ENCODE measurements at places on chromosomes 4 and X.

DNA sequence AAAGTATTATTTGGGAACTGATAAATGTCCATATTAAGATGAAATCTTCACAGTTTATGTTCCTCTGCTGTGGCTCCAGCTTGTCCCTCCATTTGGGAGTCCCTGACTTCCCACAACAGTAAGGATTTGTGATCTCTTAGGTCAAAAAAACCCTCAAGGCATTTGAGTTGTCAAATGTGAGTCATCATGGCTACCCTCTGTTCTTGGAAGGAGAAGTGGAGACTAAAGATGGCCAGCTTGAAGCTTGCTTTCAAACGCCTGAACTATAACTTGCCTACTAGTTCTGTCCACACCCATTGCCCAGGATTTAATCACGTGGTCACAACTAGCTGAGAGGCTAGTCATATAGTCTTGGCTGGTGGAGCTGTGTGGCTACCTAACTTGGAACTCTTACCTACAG lies 107.8 kb downstream of the CCNG2 start:
- DNase-seq: no peak

DNA sequence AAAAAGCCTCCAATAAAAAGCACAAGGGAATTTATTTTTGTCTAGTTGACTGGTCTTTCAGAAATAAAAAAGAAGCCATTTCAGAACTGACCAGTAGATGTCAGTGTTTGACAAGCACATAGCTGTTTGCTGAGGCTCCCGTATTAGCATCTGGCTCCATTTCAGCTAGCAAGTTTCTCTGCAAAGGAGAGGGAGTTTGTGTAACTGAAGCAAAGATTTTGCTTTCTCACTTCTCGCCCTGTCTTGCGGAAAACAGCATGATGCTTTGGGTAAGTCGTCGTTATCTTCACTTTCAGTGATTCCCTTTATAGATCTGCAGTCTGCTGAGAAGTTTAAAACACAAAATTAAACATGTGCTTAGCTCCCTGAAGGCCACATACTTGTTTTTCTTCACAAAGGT lies 85.5 kb downstream of the CT47B1 start:
- DNase-seq: peak; percentile 55

DNA sequence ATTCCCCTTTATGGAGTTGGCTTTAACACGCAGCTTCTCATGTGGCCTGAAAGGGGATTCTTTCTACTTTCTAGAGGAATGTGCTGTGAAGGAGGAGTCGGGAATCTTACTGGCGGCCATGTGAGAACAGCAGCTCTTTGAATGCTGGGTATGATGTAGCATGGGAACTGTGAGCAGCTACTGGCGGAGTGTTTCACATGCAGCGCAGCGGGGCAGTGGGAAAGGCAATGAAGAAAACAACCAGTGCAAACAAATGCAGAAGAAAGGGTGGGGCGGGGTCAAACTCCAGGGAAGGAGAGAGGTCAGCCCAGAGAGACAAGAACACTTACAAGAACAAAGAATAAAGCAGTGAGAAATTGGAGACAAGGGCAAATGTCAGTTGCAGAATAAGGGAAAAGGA lies 363.8 kb upstream of the FTHL17 start:
- DNase-seq: peak; percentile 21

- DNase-seq: no peak
Measured at GRCh38 chr4:114208574-114209151, 229.2 kb upstream of the ARSJ start.

DNA sequence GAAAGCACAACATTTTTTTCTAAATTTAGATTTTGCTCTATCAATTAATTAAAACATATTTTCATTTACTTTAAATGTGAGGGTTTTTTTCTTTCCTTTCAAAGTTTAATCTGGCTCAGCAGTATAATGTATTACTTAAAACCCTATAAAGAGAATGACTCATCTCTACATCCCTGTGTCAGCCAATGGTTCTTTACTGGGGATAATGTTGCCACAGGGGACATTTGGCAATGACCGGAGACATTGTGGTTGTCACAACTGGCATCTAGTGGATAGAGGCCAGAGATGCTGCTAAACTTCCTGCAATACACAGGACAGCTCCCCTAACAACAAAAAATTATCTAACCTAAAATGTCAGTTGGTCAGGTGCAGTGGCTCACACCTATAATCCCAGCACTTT lies 53.8 kb downstream of the SYNPO2 start:
- DNase-seq: no peak

GRCh38 chrX:123803331-123803983 lies 56.4 kb upstream of the XIAP start:
- DNase-seq: peak; percentile 36

- DNase-seq: no peak
Measured at GRCh38 chr4:115121351-115122043, 8.1 kb upstream of the NDST4 start.

- DNase-seq: no peak
Measured at GRCh38 chr4:3851881-3852280, 85.7 kb downstream of the ADRA2C start.

DNA sequence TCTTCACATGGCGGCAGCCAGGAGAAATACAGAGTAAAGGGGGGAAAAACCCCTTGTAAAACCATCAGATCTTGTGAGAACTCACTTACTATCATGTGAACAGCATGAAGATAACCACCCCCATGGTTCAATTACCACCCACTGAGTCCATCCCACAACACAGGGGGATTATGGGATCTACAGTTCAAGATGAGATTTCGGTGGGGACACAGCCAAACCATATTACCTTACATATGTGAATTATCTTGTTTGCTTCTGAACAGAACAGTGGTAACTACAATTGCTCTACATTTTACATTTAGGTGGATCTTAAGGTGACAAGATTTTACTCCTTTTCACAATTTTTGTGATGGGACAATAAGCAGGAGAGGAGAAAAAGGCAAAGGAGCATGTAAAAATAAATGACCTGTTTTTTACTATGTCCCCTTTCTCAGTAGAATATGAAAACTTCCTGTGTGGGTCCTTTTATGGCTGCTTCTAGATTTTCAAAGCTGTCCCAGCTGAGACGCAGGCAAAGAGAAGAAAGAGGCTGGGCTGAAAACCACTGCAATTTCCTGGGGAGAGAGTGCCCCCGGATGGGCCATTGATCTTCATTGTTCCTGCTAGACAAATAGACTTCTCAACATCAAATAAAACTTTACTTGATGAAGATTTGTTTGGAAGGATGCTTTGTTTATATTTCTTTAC lies 45.9 kb upstream of the PGM2 start:
- peak; percentile 36 for DNase-seq

DNA sequence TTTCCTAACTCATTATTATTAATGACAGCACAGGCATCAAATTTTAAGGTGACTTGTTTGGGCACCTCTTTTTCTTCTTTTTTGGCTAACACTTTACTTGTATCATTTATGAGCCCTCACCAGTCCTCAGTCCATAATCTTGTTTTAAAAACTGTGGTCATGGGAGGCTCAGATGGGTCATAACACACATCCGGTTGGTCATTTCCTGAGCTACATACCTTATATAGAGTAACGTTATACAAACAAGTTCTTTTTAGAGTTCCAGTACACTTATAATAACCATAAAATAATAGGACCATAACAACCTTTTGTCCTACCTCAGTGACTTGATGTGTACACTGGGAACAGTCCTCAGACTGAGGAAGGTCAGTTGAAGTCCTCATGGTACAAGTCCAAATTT lies 21.1 kb upstream of the PLS3 start:
- no peak for DNase-seq

GRCh38 chrX:22760513-22761057 lies 239.2 kb upstream of the DDX53 start:
- DNase-seq: no peak

- DNase-seq: no peak
Measured at GRCh38 chrX:39144956-39145355, 343.7 kb downstream of the MID1IP1 start.

- peak; percentile 19 for DNase-seq
Measured at GRCh38 chr4:3192188-3192587, 56.8 kb upstream of the MSANTD1 start.

DNA sequence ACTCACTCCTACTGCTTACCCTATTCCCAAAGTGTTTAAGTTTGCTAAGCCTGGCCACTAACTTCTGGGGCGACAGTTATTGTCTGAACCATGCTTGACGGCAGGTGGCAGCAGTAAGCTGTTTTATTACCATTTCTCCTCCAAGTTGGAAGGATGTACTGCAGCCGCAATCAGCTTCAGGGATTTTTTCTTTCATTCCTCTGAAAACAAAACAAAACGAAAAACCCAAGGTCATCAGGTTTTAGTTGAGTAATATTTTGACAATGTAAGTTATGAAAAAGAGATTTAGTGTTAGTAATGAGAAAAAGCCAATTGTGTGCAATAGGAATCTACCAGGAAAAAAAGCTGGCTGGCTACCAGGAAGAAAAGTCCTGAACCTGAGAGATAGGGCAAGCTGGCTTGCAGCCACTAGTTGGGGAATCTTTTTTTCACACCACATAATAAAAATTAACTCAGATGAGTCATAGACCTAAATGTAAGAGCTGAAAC lies 13.2 kb upstream of the RAB9B start:
- DNase-seq: peak; percentile 62
